GM06990 (cell line): ENCODE measurements at places on chromosomes 2 and 18.

DNA sequence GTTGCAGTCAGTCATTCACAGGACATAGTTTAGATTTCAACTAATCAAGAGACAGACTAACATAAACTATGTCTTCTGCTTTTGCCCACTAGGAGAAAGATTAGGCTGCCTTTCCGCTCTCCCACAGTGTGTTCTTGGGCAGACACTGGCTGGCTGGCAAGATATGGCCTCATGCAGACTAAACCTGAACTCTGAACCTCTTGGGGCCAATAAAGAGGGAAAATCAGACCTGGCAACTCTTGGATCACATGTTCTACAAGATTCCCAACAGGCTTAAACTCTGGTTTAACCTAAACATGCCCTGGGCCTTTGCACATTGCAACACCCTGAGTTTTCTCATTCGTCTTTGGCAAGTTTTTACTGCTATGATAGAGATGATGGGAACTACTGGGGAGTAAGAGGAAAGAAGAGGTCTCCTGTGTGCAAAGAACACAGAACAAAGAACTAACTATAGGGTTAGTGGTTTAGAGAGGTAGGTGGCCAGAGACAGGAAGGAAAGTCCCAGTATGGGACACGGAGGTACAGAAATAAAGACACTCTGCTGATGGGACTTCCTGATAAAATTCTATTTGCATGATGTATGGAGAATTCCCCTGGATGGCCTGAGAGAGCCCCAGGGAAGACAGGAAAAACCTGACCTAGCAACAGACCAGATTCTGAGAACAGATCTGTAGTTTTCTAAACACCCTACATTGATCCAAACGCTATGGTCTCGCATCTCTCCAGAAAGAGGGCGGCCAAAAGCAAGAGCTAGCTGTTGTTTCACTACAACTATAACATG, 2.0 kb upstream of the ATRAID start:
- DNase-seq, result no peak

DNA sequence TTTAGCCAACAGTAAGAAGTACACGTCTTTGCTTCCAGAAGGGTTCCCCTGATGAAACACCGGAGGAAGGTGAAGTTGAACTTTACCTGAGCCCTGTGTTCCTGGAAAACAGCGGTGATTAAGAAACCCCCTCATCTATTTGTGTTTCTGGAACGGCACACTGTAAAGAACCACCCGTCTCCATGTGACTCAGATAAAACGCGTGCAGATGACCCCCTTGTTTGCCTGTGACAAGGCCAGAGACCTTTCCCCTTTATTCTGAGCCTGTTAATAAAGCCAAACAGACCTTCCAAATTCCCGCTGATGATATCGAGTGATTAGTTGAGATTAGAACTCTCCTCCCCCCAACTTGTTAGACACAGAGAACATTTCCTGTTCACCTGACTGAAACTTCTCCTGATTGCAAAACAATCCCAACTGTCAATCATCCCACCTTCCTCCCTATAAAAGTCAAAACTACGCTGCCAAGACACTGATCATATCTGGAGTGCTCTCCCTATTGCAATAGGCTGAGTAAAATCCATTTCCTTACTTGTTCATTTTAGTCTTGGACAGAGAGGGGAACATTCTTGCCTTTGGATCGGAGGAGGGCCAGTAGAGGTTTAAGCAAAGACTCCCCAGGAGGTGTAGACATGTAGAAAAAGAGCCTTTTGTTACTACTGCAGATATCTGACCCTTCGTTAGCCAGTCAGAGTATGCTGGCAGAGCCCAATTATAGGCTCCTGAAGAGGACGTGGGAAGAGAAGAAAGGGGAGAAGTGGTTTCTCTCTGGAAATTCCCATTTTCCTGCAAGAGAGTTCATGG, 914 bp upstream of the IWS1 start:
- DNase-seq, result no peak

DNA sequence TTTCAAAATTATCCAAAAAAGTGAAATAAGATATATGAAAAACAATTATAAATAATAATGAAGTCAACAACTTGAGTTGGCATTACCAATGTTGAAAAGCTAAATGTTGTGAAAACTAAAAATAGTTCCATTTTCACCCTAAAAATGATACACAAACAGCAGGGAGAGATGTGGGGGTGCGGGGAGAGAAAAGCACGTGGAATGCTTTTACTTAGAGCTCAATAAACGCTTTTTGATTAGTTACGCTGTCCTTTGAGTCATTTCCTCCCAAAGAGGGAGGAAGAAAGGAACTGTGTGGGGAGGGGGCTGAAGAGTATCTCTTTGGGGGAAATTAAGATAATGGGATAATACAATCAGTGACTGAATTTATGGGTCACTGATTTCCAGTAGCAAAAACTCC, 29.2 kb downstream of the ZNF521 start:
- no peak for DNase-seq

- DNase-seq, result no peak
Measured at GRCh38 chr2:62824388-62824787, 118.9 kb downstream of the EHBP1 start.

DNA sequence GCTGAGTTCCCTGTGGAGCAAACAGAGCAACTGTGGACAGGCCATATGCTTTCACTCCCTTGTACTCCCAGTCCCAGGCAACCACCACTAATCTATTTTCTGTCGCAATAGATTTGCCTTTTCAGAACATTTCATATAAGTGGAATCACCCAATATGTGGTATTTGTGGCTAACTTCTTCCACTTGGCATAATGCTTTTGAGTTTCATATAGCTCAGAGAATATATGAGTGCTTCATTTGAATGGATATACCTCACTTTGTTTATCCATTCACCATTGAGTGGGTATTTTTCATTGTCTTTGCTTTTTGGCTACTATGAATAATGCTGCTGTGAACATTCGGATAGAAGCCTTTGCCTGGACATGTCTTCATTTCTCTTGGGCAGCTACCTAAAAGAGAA, 151.9 kb downstream of the CERS6 start:
- no peak for DNase-seq

- DNase-seq, result no peak
Measured at GRCh38 chr2:50455351-50455939, 576.5 kb downstream of the NRXN1 start.

DNA sequence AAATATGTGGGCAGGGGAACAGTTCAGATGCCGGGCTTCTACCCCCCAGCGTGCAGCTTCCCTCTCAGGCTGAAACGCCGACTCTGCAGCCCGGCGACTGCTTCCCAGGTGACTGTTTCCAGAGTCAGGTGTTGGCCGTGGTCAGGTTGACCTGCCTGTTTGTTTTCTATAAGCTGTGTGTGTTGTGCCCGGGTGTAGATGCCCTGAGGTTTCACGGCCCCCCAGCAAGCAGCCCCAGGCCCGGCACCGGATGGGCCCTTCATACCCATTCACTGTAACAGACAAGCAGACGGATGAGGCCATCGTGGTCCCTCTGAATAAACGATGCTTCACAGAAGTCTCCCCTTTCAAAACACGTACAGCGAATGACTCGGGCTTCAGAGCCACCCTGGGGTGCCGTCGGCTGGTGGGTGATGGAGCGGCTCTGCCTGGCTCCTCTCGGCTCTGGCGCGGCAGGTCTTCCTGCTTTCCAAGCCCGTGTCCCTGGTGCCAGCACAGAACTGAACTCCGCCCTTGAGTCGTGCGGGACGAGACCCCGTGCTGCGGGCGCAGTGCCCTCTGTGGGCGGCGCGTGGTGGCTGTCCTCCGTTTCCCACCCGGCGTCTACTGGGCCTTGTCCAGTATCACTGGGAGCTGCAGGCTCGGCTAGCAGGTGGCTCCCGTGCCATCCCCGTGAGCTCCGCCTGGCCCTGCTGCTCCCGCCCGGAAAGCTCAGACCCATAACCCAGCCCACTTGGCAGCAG, 15.0 kb upstream of the KCNG2 start:
- DNase-seq, result no peak
